ENCODE measurements at places on chromosomes 13 and 19.

GRCh38 chr13:91661692-91662490, 263.5 kb downstream of the GPC5 start:
- DNase-seq, result no peak

DNA sequence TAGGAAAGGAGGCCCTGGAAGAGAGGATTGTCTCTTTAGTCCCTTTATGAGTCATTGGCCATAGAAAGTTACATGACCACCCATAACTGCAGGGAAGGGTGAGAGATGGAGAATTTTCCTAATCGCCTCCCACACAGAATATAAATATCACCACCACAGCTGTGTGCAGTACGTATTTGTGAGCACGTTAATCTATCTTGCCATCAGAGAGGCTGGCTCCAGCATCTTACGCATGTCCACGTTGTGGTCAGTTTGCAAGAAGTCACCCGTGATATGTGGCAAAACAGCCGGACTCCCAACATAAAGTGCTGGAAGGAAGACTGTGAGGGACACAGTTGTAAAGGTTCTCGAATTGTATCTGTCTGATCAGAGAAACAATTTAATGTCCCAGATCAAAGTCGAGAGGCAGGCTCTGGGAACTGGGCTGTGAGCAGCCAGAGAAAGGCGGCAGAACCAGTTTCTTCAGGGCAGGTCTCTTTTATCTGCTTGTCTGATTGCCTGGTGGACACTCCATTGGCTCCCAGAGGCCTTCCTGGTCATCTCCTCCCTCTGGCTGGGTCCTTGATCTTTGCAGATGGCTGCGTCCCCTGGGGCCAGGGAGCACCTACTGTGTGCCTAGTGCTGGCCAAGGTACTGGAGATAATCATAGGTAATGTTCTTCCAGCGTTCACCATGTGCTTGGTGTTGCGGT, 74.9 kb downstream of the SIPA1L3 start:
- DNase-seq, result peak; percentile 32

- no peak for DNase-seq
Observed at GRCh38 chr19:50030225-50030624, 4.4 kb downstream of the ZNF473 start.

GRCh38 chr13:96238241-96238640, 148.3 kb downstream of the HS6ST3 start:
- DNase-seq, result no peak

- DNase-seq, result no peak
Observed at GRCh38 chr19:46197314-46198070, 32.0 kb upstream of the IGFL1 start.

DNA sequence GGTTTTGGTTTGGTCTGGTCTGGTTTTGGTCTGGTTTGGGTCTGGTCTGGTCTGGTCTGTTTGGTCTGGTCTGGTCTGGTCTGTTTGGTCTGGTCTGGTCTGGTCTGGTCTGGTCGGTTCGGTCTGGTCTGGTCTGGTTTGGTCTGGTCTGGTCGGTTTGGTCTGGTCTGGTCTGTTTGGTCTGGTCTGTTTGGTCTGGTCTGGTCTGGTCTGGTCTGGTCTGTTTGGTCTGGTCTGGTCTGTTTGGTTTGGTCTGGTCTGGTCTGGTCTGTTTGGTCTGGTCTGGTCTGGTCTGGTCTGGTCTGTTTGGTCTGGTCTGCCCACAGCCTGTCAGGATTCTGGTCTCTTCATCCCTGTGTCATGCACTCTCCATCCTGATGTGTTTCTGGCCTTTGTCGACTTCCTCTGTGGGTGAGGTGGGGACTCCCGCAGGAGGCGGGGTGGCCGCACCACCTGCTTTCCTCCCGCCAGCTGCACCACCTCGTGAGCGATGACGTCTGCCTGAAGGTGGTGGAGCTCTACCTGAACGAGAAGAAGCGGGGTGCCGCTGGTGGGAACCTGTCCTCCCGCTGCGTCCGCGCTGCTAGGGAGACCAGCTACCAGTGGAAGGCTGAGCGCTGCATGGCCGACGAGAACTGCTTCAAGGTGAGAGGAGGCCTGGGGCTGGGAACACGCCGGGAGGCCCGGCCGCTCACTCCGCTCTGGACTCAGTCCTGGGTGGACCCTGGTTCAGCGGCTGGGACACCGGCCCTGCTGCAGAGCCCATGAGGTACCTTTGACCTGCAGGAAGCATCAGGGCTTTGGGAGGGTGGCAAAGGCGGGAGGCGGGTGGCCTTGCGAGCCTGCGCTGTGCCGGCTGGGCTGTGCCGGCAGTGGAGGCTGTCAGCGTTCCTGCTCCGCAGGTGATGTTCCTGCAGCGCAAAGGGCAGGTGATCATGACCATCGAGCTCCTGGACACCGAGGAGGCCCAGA, 12.9 kb upstream of the F2RL3 start:
- DNase-seq, result peak; percentile 86

- DNase-seq, result no peak
Observed at GRCh38 chr19:3518659-3519058, 12.5 kb downstream of the FZR1 start.

DNA sequence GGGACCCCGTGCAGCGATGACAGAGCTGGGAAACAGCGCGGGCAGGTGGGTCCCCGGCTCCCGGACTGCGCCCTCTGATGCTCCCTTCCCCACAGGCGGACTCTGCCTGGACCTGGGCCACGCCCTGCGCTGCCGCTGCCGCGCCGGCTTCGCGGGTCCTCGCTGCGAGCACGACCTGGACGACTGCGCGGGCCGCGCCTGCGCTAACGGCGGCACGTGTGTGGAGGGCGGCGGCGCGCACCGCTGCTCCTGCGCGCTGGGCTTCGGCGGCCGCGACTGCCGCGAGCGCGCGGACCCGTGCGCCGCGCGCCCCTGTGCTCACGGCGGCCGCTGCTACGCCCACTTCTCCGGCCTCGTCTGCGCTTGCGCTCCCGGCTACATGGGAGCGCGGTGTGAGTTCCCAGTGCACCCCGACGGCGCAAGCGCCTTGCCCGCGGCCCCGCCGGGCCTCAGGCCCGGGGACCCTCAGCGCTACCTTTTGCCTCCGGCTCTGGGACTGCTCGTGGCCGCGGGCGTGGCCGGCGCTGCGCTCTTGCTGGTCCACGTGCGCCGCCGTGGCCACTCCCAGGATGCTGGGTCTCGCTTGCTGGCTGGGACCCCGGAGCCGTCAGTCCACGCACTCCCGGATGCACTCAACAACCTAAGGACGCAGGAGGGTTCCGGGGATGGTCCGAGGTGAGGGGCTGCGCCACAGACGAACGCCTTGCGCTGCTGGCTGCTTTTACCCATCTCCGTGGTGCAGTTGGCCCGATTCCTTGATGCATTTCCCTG, 7.8 kb upstream of the SELENOV start:
- peak; percentile 91 for DNase-seq

DNA sequence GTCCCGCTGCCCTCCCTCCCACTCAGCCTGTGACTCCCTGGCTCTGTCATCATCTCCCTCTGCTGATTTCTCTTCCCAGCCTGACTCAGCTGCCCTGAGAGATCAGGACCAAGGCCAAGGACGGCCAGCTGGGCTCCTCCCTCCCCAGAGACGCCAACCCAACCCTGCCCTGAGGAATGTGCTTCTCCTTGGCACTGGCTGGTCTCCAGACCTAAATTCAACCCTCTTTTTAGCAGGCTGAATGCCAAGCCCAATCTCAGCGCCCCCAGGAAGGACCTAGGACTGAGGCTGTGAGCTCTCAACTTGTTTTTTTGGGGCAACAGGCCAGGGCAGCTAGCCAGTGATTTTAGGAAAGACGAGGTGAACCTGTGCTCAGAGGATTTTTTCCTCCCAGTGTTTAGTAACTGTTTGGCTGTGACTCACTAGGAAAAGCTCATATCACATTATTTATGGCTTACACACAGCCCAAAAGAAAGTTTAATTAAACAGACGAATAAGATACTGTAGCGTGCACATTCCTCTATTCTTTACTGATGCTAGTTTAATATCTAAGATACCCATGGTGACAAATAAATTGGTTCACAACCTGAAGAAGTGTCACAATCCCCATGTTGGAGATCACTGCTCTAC, 7.4 kb upstream of the IGFL1 start:
- peak; percentile 37 for DNase-seq

DNA sequence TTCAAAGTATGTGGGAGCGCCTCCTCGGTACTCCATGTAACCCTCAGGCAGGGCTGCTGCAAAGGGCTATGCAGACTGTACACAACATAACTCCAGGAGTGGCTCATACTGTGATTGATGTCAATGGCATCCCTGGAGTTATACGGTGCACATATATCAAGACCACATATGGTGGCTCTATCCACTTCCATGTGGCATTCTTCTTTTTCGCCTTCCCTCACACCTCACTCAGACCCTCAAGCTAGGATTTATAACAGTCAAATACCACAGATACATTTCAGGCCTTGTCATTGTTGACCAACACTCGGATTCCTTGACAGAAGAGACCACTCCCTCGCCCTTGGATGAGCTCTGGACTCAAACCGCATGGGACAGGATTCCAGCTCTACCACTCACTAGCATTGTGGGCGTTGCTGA, 11.3 kb upstream of the UBL3 start:
- DNase-seq, result no peak

Measured in SW480 (cell line).